ENCODE measurements at places on chromosomes 4 and X.

DNA sequence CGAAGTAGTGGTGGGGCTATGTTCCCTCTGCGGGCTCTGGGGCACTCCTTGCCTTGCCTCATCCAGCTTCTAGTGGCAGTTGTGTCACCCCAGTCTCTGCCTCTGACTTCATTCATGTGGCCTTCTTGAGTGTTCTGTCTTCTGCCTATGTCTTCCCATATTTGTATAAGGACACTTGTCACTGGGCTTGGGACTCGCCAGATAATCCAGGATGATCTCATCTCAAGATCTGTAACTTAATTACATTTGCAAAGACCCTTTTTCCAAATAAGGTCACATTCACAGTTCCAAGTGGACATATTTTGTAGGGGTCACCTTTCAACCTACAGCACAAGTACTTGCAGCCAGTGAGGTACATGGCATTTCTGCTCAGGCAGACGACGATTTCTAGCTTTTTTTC lies 30.3 kb upstream of the CLDN24 start:
- no peak for DNase-seq

- DNase-seq = no peak
These were observed 879.1 kb downstream of the ARAP2 start for GRCh38 chr4:35365186-35365585.

DNA sequence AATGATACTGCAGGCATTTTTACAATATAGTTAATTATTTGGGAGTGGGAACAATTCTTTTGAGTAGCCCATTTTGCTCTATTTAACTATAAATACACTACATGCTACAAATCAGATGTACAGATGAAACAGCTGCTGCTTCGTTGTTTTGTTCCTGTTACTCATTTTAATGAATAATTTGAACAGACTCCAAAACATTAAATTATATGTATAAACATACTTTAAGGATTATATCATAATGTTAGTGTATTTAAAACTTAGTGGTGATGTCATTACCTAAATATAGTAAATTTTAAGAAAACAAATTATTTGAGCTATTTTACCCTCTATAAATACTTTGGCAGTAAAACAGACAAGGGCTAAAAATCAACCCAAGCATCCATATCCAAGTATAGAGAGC lies 60.7 kb downstream of the GAB1 start:
- no peak for DNase-seq

- DNase-seq = no peak
These were observed 570.1 kb upstream of the ACTRT1 start for GRCh38 chrX:128622296-128622695.

- no peak for DNase-seq
These were observed 33.6 kb downstream of the PTTG2 start for GRCh38 chr4:37993806-37994205.

DNA sequence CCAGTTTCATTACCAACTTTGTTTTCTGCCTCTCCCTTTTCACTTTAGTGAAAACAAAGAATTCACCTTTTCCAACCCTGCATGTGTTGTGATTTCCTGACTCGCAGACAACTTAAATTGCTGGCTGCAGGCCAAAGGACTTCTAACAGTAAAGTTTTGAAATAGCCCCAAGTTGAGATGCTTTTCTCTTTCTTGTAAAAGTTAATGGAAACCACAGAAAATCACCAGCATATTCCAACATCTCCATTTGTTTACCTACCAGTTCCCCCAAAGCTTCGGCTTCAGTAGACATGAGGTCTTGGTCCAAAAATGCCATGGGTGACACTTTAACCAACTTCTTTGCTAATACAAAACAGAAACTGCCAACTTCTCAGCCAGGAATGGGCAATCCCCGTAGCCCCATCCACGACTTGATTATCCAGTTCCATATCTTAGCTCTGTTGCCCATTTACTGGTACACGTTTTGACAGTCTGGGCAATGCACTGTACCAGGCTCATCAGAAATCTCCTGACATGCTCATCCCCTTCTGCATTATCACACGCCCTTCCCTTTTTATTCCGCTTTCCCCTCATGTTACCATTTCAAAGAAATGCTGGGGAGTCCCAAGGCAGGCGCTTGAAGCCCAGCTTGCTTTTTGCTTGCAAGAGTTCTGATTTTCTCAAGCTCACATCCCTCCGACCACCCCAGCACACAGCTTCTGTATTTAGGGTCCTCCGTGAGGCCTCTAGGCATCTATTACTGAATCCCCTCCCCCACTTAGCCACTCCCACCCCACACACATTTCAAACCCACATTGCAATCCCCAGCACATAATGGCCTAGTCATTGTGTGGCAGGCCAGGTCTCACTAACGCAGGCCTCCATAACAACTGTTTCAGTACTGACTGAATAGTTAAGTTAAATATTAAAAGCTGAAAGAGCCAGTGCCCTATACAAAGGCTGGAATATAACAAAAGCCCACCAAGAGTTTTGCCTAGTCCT lies 137.9 kb upstream of the S100G start:
- DNase-seq = no peak

DNA sequence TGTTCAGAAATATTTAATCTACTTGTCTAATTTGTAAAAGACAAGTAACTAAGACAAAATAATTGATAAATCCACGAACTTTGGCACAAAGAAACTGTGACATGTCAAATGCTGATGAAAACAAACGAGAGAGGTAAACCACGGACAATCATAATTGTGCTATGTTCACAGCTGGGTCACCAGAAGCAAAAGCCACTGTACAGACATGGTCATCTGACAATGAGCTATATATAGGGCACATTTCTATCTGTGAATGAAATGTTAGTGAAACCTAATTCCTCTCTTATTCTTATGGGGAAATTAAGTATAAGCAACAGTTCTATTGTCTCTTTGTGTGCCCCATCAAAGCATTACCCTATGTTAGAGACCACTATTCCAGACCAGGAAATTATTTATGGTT lies 444.0 kb upstream of the TRAM1L1 start:
- no peak for DNase-seq

- no peak for DNase-seq
These were observed 8.4 kb upstream of the LAMP2 start for GRCh38 chrX:120477453-120477852.

DNA sequence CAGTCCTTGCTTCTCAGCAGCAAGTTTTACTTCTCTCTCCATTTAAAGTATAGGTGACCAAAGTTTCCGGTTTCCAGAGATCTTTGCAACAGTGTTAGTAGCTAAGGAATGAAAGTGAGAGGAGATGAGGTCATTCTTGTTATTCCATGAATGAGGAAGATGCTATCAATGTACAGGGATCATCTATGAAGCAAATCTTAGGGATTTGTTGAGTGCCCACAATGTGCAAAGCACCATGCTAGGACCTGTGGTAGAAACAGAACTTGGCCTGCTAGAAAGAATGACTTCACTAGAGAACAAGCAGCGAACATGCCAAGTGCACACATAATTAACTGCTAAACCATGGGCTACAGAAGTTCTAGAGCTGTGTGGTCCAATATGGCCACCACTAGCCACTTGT lies 112.5 kb downstream of the MID1 start:
- no peak for DNase-seq

- no peak for DNase-seq
These were observed 73.9 kb upstream of the ZCCHC13 start for GRCh38 chrX:74230094-74230493.

DNA sequence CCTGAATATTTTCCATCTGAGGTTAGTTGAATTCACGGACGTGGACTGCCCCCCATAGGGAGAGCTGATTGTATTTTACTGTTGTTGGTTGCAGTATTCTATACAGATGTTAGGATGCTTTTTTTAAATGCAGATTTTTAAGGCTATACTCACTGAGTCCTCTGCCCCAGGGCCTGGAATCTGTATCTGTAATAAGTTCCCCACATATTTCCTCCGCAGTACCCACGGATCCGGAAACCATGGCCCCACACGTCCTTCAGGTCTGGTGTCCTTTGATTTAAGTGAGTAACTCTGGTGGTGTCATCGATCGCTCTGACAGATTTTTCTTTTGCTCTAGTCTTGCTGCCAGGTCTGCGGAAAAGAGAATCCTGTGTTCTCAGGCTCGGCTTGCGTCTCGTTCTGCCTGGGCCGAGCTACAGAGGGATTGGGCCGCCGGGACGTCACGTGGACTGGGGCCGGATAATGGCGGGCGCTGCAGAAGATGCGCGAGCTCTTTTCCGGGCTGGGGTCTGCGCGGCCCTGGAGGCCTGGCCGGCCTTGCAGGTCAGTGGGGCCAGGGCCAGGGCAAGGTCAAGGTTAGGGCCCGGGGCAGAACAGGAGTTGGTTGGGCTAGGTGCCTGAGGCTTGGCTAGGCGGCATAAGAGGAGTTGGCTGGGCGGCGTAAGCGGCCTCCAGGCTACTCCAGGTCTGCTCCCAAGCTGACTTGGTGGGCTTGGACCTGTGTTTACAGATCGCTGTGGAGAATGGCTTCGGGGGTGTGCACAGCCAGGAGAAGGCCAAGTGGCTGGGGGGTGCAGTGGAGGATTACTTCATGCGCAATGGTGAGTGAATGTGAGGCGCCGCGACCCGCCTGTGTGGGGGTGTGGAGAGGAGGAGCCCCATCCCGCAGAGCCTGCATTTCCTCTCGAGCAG lies at the start of gene TSR2:
TSR2 (plus strand) TSS at position 445 of the 912 bp plus-strand sequence; CDS start at position 463, 18 bp downstream.
- DNase-seq = peak; percentile 41

- no peak for DNase-seq
These were observed 298.4 kb downstream of the ARHGAP10 start for GRCh38 chr4:148030193-148030873.

DNA sequence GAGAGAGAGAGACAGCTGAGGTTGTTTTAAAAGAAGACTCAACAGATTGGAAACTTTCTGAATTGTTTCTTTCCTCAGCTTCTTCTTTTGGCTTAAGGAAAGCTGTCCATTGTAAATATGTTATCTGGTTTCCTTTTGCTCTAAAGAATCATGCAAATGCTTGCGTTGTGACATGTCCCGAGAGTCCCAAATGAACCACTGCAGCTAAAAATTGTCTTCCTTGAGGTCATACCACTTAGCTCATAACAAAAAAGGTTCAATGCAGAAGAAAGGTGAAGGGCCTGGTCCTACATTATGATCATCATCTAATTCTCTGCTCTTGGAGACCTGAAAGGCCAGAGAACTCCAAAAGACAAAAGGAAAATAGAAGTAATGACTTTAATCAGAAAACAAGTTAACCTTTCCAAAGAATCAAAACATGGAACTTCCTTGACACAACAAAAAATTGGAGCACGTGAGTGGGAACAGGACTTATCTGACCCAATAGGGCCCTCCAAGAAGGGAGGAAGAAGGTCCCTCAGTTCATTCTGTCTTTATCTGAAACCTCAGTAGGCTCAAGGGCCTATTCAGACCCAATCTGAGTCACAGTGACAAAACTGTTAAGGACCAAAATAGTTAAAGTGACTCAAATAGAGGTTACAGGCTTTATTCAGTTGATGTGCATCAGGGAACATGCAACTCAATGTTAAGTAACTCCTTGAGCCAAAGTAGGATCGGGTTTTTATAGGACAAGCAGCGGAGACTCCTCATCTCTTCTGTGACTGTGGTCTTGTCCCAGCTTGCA lies 14.7 kb upstream of the VSIG1 start:
- DNase-seq = no peak

DNA sequence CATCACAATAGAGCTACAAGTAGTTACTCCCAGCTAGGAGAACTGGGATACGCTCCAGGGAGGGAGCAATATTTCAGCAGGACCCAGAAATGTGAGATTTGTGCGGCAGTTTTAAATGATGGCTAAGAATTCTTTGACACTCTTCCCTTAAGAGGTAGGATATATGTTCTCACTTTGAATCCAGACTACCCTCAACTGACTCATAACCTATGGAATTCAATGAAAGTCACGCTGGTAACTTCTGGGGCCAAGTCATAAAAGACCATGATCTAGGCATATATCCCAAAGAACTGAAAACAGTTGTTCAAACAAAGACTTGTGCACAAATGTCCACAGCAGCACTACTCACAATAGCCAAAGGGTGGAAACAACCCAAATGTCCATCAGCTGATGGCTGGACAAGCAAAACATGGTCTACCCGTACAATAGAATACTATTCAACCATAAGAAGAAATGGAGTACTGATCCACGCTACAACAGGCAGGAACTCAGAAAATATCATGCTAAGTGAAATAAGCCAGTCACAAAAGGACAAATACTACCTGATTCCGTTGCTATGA lies 10.5 kb downstream of the CD99L2 start:
- DNase-seq = no peak

- no peak for DNase-seq
These were observed 18.0 kb downstream of the TTC29 start for GRCh38 chr4:146927695-146928094.

DNA sequence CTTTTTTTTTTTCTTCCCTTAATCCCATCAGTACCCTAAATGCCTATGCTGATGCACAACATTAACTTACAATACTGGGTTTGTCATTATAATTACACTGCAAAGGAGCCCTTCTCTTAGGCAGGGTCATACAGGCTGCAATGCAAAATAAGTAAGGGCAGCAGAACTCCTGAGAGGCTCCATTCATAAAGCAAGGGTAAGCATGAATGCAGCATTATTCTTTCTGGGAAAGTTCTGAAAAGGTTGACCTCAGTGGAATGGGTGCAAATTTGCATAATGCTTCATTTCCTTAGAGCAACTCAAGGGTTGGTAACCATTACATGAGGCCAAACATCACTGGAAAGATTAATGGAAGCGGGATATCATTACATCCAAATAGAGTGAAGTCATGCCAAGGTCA lies 789.2 kb downstream of the KLHL13 start:
- no peak for DNase-seq

GRCh38 chr4:40763228-40763716 lies 13.5 kb downstream of the NSUN7 start:
- no peak for DNase-seq

DNA sequence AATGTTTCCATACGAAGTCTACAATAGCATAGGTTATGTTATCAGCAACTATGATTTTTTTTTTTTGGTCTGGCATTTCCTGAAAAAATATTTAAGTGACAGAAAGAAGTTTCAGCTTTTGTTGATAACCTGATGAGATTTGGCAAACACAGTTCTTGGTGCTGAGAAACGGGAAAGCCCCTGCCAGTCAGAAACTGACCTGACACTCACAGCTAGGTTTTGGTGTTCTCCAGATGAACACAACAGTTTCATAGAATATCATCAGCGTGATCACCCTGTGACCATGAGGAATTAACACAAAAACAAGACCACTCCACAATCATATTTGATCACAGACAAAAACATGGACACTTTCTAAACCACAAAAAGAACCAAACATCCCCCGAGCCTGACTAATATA lies 152.5 kb upstream of the DCAF8L1 start:
- DNase-seq = no peak

GRCh38 chr4:108777388-108777787 lies 14.5 kb upstream of the ETNPPL start:
- no peak for DNase-seq

- no peak for DNase-seq
These were observed 171.1 kb upstream of the PITX2 start for GRCh38 chr4:110793890-110794554.

DNA sequence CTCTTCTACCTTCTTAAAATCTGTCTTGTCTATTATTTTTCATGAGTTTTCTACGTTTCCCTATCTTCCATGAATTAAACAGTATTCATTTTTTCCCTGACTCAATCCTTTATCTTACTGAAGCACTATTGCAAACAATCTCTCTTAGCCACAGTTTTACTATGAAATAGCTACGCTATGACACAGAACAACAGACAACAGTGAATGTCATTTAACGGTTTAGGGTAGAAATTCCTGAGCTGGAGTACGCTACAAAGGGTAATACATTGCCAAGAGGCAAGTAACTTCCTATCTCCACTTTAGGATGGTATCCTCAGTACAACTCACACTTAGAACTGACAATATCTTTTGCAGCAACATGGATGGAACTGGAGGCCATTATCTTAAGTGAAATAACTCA lies 552.6 kb downstream of the INPP4B start:
- DNase-seq = no peak
